Adipose tissue (tissue), 3 donors: ENCODE measurements at places on chromosomes 12 and 14. TPM values are rescaled to one million over a fixed set of nuclear protein-coding genes. Genes with fewer than 3 reads are reported as not detected.

PTPN11 gene
- 92.0 TPM for polyA plus RNA-seq

CD69 gene
- 6.8 TPM for polyA plus RNA-seq

RDH12 gene
- polyA plus RNA-seq: 1.3 TPM

AMHR2 gene
- polyA plus RNA-seq: 0.67 TPM
